ENCODE measurements at places on chromosomes 7 and 10. TPM values are rescaled to one million over a fixed set of nuclear protein-coding genes. Genes with fewer than 3 reads are reported as not detected.

DNA sequence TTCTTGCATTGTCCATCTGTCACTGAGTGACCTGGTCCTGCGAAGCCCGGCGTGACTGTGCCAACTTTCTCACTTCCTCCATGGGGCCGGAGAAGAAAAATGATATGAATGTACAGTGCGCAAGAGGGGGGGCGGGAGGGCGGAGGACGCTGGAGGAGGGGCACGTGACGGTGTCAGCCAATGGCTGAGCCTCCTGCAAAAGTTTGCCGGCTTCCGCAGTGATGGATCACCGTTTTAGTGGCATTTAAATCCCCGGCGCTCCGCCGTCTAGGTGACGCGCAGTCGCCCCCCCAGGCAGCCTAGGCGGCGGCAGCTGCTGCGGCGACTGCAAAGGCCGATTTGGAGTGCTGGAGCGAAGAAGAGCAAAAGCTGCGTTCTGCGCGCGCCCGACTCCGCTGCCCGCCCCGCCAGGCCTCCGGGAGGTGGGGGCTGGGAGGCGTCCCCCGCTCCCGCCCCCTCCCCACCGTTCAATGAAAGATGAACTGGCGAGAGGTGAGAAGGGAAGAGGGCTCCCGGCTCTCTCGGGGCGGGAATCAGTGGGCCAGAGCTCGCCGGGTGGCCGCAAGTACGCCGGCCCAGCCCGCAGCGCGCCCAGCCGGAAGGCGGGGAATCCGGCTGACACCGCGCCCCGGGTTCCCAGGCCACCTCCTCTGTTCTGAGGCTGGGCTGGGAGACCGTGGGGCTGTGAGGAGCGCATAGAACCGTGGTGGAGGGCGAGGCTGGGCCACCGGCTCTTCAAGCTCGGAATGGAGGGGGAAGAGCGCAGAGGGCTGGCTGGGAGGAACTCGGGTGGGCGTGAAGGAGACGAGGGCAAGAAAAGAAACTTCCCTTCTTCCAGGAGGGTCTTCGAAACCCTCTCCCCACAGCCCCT lies at the start of gene HOXA1:
TSS of gene HOXA1 (minus strand) at position 104 of the 871 bp plus-strand sequence. CDS start at position 16, 88 bp downstream.
- DNase-seq: peak; percentile 78

GRCh38 chr7:106523482-106523881 lies 137.5 kb downstream of the CCDC71L start:
- no peak for DNase-seq

- DNase-seq: no peak
These were observed 118.2 kb downstream of the ADAM12 start for GRCh38 chr10:126270111-126270510.

- peak; percentile 12 for DNase-seq
These were observed 324.7 kb downstream of the ADARB2 start for GRCh38 chr10:1412531-1413189.

DNA sequence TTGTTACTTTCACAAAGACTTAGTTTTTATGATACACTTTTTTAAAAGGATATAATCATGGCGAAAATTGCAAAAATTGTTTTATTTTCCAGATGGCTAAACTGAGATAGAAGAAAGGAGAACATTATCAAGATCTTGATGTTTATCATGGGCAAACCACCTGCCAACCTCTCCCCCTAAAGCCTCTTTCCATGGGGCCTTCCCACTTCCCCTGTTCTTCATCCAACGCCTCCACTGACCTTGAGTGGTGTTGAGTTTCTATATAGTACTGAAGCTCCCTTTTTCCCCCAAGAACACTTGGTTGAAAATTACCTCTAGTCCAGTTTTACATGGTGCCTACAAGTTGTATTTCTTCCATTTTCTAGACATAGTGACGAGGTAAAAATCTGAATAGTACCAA lies 5.0 kb downstream of the CREB3L2 start:
- no peak for DNase-seq

- no peak for DNase-seq
These were observed 3.5 kb upstream of the SLC35B4 start for GRCh38 chr7:134320201-134320600.

GRCh38 chr10:48901319-48901718 lies 38.3 kb downstream of the LRRC18 start:
- no peak for DNase-seq

DNA sequence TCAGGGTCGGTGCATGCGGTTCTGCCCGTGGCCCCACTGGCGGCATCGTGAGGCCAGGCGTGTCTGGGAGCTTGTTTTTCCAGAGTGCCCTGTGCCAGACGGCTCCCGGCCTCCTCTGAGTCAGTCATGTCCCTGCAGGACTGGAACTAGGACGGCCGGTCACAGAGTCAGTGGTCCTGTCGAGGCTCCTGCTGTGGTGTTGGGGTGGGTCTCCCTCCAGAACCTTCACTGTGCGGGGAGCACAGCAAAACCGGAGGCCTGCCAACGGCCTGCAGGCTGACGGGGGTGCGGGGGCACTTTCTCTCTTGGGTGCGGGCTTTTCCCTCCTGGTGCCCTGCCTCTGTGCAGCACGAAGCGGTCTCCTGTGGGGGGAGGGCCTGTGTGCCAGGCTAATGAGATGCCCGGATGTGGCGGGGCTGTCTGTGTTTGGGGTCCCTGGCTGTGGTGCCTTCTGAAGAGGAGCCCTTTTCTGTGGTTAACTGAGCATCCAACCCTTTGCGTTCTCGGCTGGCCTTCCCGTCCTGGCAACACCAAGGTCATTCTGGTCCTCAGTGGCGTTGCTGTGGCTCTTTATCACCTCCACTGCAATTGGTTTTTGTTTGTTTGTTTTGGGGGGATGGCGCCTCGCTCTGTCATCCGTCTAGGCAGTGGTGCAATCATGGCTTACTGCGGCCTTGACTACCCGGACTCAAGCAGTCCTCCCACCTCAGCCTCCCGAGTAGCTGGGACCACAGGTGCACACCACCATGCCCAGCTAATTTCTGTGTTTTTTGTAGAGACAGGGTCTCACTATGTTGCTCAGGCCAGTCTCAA lies 8.0 kb downstream of the GET4 start:
- DNase-seq: no peak

DNA sequence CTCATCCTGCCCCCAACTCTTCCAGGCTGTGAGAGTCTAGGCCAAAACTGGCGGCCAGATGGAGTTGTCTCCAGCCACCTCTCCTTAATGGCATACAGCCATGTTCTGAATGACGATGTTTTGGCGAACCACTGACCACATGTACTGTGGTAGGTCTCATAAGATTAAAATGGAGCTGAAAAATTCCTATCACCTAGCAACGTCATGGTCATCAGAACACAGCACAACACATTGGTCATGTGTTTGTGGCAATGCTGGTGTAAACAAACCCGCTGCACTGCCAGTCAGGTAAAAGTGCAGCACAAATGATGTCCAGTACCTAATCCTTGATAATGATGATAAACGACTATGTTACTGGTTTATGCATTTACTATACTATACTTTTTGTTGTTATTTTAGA lies 290.0 kb upstream of the MKI67 start:
- no peak for DNase-seq

DNA sequence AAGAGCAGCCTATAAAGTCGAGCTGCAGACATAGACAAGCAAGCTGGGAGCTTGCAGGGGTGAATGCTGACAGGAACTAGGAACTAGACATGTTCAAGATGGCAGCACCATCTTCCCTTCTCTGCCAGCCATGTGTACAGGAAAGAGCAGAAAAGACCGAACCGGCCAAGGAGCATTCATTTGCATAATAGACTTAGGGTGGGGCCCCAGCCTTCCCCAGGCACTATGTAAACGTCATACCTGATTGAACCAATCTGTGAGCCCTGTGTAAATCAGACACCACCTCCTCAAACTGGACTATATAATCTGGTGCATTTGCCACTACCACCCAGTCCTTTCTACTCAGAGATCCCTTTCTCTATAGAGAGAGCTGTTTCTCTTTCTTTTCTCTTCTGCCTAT lies 106.9 kb upstream of the FAM3C start:
- DNase-seq: no peak

DNA sequence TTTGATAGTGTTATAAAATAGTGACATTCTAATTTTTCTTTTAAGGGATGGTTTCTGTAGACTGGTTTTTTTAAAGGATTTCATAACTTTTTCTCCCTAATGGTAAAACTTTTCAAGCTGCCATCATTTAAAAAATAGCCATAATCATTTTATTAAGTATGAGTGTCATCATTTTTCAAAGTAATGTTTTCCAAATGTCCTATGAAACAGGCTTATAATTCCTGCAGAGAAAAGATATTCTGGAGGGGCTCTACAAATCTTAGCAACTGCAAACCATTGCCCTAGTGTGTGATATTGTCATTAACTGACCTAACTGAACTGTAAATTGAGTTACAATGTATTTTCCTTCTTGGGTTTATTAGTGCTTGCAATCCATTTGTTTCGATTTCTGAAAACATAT lies 226.0 kb downstream of the BBS9 start:
- DNase-seq: no peak

AKR1C2 gene
- not detected for total RNA-seq

MSMB gene
- not detected for total RNA-seq

TUBB8 gene
- not detected for total RNA-seq

CUZD1 gene
- 1.8 TPM for total RNA-seq

SLC16A9 gene
- total RNA-seq: 0.58 TPM

GRB10 gene
- total RNA-seq: 13.9 TPM

PON1 gene
- not detected for total RNA-seq

ZC3HAV1L gene
- 16.7 TPM for total RNA-seq

CPA2 gene
- not detected for total RNA-seq

MGAM2 gene
- not detected for total RNA-seq

ANKRD1 gene
- not detected for total RNA-seq

Data from activated CD4-positive, alpha-beta memory T cell treated with anti-CD3 and anti-CD28 coated beads, Interleukin-2, amount 10 ng/mL, durations not matched to agents 7 days and 5 days (primary cell).